Femur (tissue), 1 donor: ENCODE measurements at places on chromosomes 13 and 19.
A peak's percentile ranks its signal among the peaks of the same experiment; 100 is the strongest.

DNA sequence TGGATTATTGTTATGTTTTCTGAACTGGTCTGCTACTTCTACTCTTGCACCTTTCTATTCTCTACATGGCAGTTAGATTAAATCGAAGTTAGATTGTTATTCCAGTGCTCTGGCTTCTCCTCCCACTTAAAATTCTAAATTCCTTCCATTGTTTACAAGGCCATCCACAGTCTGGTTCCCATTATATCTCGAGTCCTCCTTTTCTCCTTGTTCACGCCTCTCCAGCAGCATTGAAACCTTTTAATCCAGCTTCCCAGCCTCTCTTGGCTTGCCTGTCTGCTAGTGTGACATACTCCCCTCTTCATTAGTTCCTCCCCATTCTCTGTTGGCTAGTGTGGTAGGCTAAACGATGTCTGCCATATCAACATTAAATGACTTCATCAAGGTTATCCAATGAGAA, 54.5 kb downstream of the DNAJC15 start:
- DNase-seq = no peak

GRCh38 chr19:10021863-10022262, 8.6 kb downstream of the RDH8 start:
- DNase-seq = no peak

- DNase-seq = no peak
These were observed 111.3 kb upstream of the PCDH9 start for GRCh38 chr13:67341406-67341805.

DNA sequence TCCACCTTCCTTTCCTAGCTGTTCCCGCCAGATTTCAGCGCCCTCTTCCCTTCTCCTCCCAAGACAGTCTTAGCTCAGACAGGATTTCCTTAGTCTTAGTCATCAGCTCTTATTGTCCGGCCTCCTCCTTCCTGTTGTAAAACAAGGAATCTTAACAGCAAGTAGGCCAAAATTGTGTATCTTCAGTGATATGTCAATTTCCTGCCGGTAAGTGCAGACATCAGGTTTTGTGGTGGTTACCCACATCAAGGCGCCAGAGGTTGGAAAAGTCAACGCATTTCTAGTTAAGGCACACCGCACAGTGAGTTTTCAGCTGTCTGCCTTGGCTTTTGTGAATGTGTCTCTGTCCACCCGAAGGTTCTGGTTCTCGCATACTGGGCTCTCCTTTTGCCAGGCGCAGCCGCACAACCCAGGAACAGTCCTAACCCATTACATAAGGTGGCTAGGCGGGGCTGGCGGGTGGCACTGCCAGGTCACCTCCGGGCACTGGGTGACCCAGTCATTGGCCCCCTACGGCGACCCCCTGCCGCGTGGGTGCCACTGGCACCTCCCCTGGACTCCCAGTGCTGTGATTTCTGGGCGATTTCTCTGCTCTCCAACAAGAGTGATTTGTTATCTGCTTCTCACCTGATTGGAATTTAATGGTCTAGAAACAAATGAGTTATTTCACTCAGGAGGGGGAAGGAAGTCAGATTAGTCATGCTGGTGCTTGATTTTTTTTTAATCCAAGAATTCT, 12.9 kb downstream of the COL4A2 start:
- peak; percentile 29 for DNase-seq

- DNase-seq = no peak
These were observed 33.0 kb downstream of the MIPEP start for GRCh38 chr13:23856008-23856750.

GRCh38 chr19:2503521-2504109, 27.7 kb downstream of the GADD45B start:
- no peak for DNase-seq

DNA sequence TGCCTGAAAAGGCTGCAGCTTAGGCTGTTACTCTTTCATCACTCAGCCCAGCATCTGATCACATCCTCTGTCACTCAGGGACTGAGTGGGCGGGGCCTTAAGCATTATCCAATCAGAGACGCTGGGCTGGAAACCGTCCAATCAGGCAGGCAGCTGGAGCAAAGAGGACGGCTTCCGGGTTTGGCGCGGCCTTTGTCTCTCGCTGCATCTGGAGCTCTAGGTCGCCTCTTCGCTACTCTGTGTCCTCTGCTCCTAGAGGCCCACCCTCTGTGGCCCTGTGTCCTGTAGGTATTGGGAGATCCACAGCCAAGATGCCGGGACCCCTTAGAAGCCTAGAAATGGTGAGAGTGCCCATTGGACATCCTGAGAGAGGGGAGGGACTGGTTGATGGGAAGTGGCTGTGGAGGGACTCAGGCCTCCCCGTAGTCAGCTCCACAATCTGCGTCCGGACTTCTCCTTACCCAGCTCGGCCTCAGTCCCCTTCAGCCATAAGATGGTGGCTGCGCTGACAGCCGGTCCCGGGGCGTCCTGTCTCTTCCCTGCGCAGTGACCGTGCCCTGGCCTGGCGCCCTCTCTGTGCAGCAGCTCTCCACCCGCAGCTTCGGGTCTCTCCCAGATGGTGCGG, at the start of gene ZNF486:
Gene ZNF486 (plus strand): TSS at position 195 of the 625 bp plus-strand sequence. CDS start 117 bp downstream, at position 312.
- peak; percentile 97 for DNase-seq

GRCh38 chr13:107462501-107462900, 752.8 kb downstream of the LIG4 start:
- DNase-seq = no peak

DNA sequence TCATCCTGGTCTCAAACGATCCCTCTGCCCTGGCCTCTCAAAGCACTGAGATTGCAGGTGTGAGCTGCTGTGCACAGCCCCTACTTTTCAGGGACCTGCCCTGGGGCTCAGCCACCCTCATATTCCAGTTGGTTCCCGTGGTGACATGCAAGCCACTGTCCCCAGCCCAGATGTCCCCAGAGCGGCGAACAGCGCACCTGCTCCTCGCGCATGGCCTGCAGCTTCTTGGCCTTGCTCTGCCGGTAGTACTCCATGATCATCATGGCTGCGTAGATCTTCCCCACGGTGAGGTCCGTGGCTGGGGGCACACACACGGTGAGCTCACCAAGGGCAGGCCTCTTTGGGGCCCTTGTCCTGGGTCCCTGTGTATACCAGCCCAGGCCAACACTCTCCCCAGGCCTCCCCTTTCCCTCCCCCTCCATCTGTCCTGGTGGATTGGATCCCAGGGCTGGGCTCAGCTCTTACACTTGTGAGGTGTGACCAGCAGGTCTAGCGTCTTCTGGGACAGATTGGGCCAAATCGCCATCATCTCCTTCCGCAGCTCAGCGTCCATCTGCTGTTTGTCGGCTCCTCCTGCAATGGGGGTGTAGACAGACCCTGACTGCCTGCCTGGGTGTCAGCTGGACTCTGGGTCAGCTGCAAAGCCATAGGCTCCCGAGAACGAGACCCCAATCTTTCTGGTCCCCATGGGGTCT, 64.0 kb downstream of the IER2 start:
- no peak for DNase-seq

- no peak for DNase-seq
These were observed 9.6 kb upstream of the KPTN start for GRCh38 chr19:47493378-47494210.

DNA sequence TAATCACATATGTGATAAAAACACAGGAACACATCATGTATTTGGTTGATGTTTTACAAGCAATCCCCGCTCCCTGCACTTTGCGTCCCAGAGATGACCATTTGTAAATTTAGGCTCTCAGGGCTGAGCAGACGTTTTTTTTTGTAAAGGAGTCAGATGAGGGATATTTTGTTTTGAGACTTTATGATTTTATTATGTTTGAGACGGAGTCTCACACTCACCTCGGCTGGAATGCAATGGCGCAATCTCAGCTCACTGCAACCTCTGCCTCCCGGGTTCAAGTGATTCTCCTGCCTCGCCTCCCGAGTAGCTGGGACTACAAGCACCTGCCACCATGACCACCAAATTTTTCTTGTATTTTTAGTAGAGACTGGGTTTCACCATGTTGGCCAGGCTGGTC, 1.4 kb downstream of the TLE6 start:
- no peak for DNase-seq

GRCh38 chr13:80562433-80563156, 221.7 kb upstream of the SPRY2 start:
- DNase-seq = no peak

GRCh38 chr13:59748046-59748445, 415.7 kb downstream of the DIAPH3 start:
- DNase-seq = no peak

GRCh38 chr19:46181388-46181779, 33.3 kb downstream of the IGFL2 start:
- DNase-seq = no peak

DNA sequence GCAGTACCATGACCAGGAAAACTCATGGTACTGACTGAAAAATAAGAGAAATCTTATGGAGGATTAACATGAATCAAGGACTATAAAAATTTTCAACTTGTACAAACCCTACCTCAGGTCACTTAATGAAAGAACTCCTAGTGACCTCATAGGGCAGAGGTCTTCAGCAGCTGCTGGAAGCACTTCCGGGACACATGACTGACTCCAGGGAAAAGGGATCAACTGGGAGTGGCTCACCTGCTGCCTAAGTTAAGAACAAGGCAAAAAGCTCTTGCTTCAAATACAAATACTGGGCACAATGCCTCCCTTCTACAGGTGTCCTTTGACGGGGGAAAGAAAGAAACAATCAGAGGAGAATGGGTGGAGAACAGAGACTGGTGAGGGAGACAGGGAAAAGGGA, 18.6 kb downstream of the DOCK9 start:
- no peak for DNase-seq

DNA sequence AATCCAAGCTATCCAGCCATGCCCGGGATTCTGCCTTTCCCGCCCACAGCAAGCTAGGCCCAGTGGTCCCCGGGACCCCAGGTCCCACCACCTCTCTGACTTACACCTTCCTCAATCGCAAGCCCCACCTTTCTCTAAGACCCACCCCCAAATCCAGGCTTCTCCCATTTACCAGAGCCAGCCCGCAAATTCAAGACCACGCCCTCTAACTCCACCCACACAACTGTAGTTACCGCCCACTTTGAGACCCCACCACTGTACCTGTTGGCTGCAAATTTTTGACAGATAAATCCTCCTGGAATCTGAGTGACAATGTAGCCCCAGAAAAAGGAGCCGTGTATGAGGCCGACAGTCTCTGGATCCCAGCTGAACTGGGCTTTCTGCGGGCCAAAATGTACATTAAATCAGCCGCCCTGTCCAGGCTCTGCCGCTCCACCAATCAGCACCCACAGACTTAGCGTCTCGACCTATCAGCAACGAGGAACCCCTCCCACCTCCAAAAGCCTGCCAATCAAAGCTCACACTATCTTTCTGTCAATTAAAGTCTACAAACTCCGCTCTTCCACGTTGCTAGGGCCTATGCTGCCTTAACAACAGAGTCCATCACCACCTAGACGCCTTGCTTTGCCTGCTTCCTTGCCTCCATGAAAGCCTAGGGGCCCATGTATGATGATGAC, 6.3 kb downstream of the SLC17A7 start:
- DNase-seq = no peak

- no peak for DNase-seq
These were observed 3.7 kb upstream of the PDE4C start for GRCh38 chr19:18229915-18230314.

GRCh38 chr19:36837176-36837905, 846 bp downstream of the ZNF790 start:
- no peak for DNase-seq

- no peak for DNase-seq
These were observed 1297.4 kb downstream of the PCDH9 start for GRCh38 chr13:65932587-65933239.

DNA sequence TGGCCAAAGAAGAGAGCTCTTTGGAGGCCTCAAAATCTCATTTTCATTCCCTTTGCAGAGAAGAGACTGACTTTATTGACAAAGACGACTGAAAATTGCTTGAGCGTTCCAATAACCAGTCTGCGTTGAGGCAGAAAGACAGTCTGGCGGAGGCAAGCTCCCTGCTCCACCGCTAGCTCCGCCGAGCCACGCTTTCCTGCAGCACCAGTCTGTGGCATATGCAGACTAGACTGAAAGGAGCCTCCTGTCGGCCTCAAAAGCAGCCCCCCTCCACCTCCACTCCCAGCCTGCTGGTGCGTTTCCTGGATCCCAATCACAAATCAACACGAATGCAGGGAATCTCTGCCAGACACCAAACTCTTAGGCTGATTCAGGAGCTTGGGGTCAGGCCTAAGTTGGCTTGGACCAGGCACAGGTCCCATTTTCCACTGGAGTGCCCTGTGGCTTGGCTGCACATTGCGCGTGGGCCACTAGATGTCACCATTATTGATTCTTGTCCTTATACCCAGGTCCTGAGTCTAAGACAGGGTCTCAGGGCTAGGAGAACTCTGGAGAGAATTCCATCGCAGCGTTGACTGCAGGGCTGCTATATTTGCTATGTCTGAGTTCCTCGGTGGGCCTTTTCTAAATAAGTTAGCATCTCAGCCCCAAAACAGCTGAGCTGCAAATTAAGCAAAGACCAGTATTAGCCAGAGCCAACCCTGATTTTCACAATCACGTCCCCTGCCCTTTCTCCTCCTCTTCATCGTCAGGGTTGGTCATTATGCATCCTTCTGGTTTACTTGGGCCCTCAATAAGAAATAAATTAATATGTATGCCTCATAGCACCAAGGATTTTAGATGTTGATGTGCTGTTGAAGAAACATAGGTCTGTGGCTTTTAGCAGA, 5.2 kb upstream of the ZNF507 start:
- DNase-seq = peak; percentile 56

- DNase-seq = no peak
These were observed 8.0 kb downstream of the DNASE2 start for GRCh38 chr19:12872941-12873890.

GRCh38 chr19:54172471-54173358, at the start of gene TMC4:
TSS of gene TMC4 (minus strand) at chr19:54173160. CDS start at chr19:54173117, 43 bp downstream.
- DNase-seq = no peak

DNA sequence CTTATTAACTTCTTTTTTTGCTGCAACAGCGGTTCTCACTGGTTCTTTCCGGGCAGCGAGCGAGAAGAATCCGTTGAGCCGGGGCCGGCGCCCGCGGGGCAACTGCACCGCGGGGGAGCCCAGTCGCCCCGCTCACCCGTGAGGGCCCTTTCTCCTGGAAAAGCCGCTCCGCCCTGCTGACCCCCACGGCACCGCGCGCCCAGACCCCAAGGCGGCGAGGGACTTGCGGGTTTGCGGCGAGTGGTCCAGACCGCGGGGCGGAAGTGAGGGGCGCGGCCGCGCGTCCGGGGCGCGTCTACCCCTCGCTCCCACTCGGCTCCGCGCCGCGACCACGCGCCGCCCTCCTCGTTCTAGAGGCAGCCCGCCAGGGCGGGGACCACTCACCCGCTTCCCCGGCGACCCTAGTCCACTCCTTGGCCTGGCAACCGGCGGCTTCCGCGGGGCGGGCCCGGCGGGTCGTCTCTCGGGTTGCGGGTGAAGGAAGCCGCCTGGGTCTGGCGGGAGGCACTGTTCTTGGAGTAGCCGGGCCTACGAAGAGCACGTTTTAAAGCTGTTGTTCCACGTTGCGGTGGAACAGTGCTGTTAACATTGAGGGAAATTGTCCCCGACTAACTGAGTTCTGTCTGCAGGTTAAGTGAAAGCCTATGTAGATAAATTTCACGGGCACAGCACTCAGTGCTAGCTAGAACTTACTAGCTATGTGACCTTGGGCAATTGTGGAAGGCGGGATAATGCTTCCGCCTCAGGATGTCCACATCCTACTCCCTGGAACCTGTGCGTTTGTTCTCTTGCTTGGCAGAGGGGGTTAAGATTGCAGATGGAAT, at the start of gene NEK3:
Gene NEK3 (minus strand): TSS at position 439 of the 824 bp plus-strand sequence. CDS start 3,406 bp downstream, outside the sequence.
- peak; percentile 88 for DNase-seq

GRCh38 chr13:38661010-38661675, 25.7 kb upstream of the FREM2 start:
- no peak for DNase-seq

- DNase-seq = no peak
These were observed 452.5 kb upstream of the ARGLU1 start for GRCh38 chr13:107020393-107020792.
